ENCODE measurements at places on chromosomes 4 and X. TPM values are rescaled to one million over a fixed set of nuclear protein-coding genes. Genes with fewer than 3 reads are reported as not detected.

Gene RHOXF2
- not detected for total RNA-seq

Gene ADH1A
- not detected for total RNA-seq

Gene ARMCX2
- total RNA-seq, result 73.7 TPM

Gene IGSF1
- not detected for total RNA-seq

Gene TTC29
- total RNA-seq, result not detected

Gene EMD
- 23.4 TPM for total RNA-seq

Gene DYNLT3
- total RNA-seq, result 80.6 TPM

Gene C4orf51
- not detected for total RNA-seq

Gene ARHGAP24
- 40.5 TPM for total RNA-seq

Gene HAND2
- under 0.01 TPM for total RNA-seq

Gene DCUN1D4
- total RNA-seq, result 52.4 TPM

Gene NLGN3
- total RNA-seq, result 0.83 TPM

Gene GEMIN8
- 20.1 TPM for total RNA-seq

Gene LRCH2
- total RNA-seq, result 12.8 TPM

Gene PABPC5
- 4.4 TPM for total RNA-seq

Gene ING2
- total RNA-seq, result 5.4 TPM

Gene FREM3
- not detected for total RNA-seq

Gene NPY2R
- total RNA-seq, result not detected

Gene CLIC2
- total RNA-seq, result 6.7 TPM

Gene MAGEA12
- total RNA-seq, result not detected

Gene TMEM31
- not detected for total RNA-seq

Gene CD38
- total RNA-seq, result under 0.01 TPM

Gene GUCY1A1
- total RNA-seq, result 23.4 TPM

Gene HSFX4
- not detected for total RNA-seq

Gene PIR
- total RNA-seq, result 21.3 TPM

Gene SGMS2
- total RNA-seq, result 63.7 TPM

Gene IL2
- not detected for total RNA-seq

Gene PAGE4
- not detected for total RNA-seq

Gene TLR7
- total RNA-seq, result not detected

Gene SMS
- 252 TPM for total RNA-seq

Gene SPARCL1
- 2.3 TPM for total RNA-seq

Gene POU4F2
- total RNA-seq, result not detected

Gene NUDT11
- total RNA-seq, result 7.1 TPM

Gene SYTL4
- 4.6 TPM for total RNA-seq

Gene XAGE1A
- total RNA-seq, result not detected

Gene POLN
- total RNA-seq, result 5.6 TPM

Gene SLC4A4
- total RNA-seq, result 9.8 TPM

Gene SHISA3
- 0.33 TPM for total RNA-seq

Gene NR3C2
- 7.4 TPM for total RNA-seq

Gene SMPX
- not detected for total RNA-seq

Gene TCEAL5
- total RNA-seq, result not detected

Gene ABCG2
- total RNA-seq, result 1.3 TPM

Gene CITED1
- total RNA-seq, result 0.17 TPM

Measured in fibroblast of lung (primary cell).